ENCODE measurements at places on chromosomes 2 and 18. TPM values are rescaled to one million over a fixed set of nuclear protein-coding genes. Genes with fewer than 3 reads are reported as not detected.

The TDRD15 gene
- total RNA-seq, result not detected

The SERPINB12 gene
- not detected for total RNA-seq

The ASTL gene
- total RNA-seq, result not detected

The CIB4 gene
- total RNA-seq, result not detected

The ARHGEF33 gene
- total RNA-seq, result not detected

The RUFY4 gene
- total RNA-seq, result 1.3 TPM

The LRRTM1 gene
- total RNA-seq, result not detected

The MOGAT1 gene
- total RNA-seq, result not detected

The SH3RF3 gene
- total RNA-seq, result 0.23 TPM

The FHL2 gene
- total RNA-seq, result 6.5 TPM

The PROM2 gene
- 0.48 TPM for total RNA-seq

The MC2R gene
- not detected for total RNA-seq

The REEP1 gene
- 0.45 TPM for total RNA-seq

The GNAL gene
- total RNA-seq, result 0.41 TPM

The AQP12A gene
- not detected for total RNA-seq

The IL1B gene
- not detected for total RNA-seq

The GALNT14 gene
- 0.20 TPM for total RNA-seq

The UGT1A10 gene
- total RNA-seq, result not detected

The LYG2 gene
- not detected for total RNA-seq

The LCT gene
- 0.64 TPM for total RNA-seq

The COL6A3 gene
- 0.80 TPM for total RNA-seq

The MRPS9 gene
- 25.0 TPM for total RNA-seq

The SMAD2 gene
- total RNA-seq, result 188 TPM

The CAPN14 gene
- total RNA-seq, result 0.20 TPM

The GALM gene
- total RNA-seq, result 51.0 TPM

The EFR3B gene
- 0.09 TPM for total RNA-seq

The FAHD2B gene
- total RNA-seq, result 22.0 TPM

The GKN2 gene
- not detected for total RNA-seq

The SULT1C2 gene
- total RNA-seq, result not detected

The ZNF236 gene
- 23.2 TPM for total RNA-seq

The MTIF2 gene
- total RNA-seq, result 24.9 TPM

The PAX8 gene
- 0.32 TPM for total RNA-seq

The TGFA gene
- 0.07 TPM for total RNA-seq
